ENCODE measurements at places on chromosomes 7 and 10. TPM values are rescaled to one million over a fixed set of nuclear protein-coding genes. Genes with fewer than 3 reads are reported as not detected.

DNA sequence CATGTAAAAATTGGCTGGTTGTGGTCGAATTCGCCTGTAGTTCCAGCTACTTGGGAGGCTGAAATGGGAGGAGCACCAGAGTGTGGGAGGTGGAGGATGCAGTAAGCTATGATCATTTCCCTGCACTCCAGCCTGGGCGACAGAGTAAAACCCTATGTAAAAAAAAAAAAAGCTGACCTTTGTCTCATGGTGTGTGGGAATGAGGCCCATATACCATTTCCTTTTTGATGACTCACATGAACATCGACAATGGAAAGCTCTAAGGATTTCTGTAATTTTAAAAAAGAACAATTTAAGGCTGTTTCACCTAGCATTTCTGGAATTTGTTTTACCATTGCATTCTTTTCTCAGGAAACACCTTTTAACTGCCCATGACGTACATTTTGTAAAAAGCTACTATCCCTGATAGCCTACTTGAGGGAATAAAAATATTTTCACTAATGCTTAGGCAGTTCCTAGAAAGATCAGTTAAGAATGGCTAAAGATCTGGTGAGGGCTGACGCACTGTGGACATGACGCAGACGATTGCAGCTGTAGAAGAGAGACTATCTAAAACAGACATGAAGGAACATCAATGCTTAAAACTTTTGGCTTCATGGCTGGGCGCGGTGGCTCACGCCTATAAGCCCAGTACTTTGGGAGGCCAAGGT is 400.6 kb upstream of the IGFBP3 start:
- no peaks in the 10 kb centered on the region for H3K27me3 ChIP-seq
- no peaks in the 10 kb centered on the region for H3K36me3 ChIP-seq
- peak; percentile 46 for DNase-seq
- H3K4me3 ChIP-seq: no peak overlapping the region

DNA sequence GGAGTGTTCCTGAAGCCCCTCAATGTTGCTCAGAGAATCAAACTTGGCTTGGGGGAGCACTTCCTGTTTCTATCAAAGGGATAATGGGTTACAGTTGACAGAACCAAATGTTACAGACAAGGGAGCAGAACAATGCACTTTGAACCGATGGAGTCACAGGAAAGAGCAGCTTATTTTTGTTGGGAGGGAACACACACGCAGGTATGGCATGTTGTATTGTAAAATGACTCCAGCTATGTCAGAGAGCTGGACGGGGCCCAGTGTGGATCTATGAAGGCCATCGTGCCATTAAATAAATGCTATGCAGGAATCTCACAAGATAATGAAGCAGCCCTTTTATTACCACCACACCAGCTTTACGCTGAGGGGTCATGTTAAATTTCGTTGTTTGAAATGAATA is 35.1 kb downstream of the RHOBTB1 start:
- DNase-seq: no peak
- no peaks in the 10 kb centered on the region for H3K4me1 ChIP-seq
- H3K4me3 ChIP-seq: no peak overlapping the region
- no peaks in the 10 kb centered on the region for H3K36me3 ChIP-seq
- no peaks in the 10 kb centered on the region for H3K27me3 ChIP-seq

GRCh38 chr10:73742454-73742734 is 1.8 kb upstream of the SEC24C start:
- H3K27ac ChIP-seq: peak overlapping the region; percentile 97
- no peak overlapping the region for H3K4me3 ChIP-seq
- H3K27me3 ChIP-seq: no peaks in the 10 kb centered on the region
- no peak for DNase-seq
- peaks cover 19% of the 10 kb centered on the region for H3K4me1 ChIP-seq

DNA sequence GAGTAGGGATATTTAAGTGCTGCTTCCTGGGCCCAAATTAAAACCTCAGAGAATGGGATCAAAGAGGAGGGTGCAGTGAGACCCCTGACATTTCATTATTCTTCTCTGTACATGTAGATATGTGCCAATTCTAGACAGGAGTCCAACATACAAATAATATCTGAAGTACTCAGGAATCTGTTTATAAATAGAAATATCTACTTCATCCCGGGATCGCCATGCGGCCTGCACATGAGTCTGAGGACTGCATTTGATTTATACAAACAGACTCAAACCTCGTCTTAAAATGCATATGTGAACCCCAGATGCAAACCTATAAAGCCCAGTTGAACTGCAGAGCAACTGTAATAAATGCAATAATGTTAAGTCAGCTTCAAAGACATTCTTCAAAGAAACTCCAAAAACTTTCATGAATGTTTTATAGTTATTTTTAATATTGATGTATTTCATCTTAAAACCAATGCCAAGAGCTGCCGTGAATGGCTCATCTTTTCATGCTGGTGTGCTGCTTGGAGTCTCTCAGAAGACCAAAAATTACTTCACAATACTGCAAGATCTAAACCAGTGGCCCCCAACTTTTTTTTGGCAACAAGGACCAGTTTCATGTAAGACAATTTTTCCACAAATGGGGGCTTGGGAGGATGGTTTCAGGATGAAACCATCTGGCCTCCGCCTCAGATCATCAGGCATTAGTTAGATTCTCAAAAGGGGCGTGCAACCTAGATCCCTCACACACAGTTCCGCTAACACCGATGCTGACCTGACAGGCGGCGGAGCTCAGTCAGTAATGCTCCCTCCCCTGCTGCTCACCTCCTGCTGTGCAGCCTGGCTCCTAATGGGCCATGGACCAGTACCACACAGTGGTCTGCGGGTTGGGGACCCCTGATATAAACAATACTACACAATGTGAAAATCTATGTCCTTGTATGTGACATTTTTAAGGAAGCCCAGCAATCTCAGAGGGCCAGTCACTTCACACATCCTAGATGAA is 166.9 kb downstream of the PARD3 start:
- no peaks in the 10 kb centered on the region for H3K27me3 ChIP-seq
- no peak for DNase-seq
- peaks cover 6% of the 10 kb centered on the region for H3K4me1 ChIP-seq

- H3K36me3 ChIP-seq: no peaks in the 10 kb centered on the region
- no peaks in the 10 kb centered on the region for H3K27me3 ChIP-seq
- DNase-seq: no peak
- H3K4me1 ChIP-seq: no peaks in the 10 kb centered on the region
Observed at GRCh38 chr10:115774721-115775120, 498.3 kb downstream of the GFRA1 start.

GRCh38 chr7:151503902-151504714 is 15.6 kb downstream of the RHEB start:
- no peak overlapping the region for H3K4me3 ChIP-seq
- peak; percentile 44 for DNase-seq
- no peaks in the 10 kb centered on the region for H3K36me3 ChIP-seq
- no peak overlapping the region for H3K27ac ChIP-seq

DNA sequence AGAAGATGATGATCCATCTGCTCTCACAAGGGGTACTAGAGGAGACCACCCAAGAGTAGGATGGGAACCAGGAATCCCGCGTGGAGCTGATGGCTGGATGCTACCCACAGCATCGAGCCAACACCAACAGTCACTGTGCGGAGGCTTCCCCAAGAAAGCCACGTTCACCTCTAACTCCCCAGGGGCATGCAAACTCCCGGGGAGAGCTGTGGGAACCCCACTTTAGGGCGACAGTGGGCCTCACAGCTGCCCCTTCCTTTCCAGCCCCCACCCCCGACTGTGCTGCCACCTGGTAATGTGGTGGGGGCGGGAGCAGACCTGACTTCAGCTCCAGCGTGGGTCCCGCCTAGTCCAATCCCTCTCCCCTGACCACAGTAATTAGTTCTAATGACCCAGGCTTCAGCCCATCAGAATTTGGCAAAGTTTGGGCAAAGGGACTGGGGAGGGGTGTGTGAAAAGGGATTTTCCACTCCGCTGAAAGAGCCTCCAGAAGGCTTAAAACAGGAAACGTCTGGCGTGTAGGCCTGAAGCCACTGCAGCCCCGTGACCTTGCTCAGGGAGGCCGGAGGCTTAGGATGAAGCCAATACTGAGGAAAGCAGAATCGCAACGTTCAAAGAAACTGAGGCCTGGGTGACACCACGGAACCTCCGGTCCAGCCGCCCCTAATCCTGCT is 20.3 kb downstream of the ASB13 start:
- H3K4me1 ChIP-seq: peaks cover 25% of the 10 kb centered on the region
- DNase-seq: peak; percentile 4
- peak overlapping the region; percentile 66 for H3K27ac ChIP-seq
- no peak overlapping the region for H3K4me3 ChIP-seq
- no peaks in the 10 kb centered on the region for H3K36me3 ChIP-seq

DNA sequence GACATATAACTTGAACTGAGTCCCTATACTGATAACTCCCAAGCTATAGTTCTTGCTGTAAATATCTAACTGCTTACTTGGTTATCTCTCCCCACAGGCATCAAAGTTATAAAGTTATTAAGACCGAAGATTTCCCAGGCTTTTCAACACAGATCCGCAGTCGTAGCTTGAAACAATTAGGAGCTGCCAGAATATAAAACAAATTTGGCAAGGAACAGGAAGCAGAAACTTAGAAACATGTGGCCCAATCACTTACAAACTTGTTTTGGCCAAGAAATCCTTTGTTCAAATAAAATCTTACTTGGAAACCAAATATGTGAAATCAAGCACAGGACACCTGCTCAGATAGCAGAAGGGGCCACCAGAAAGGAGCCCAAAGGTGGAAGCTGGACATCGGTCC is 9.0 kb downstream of the SLC16A12 start:
- DNase-seq: no peak
- H3K4me1 ChIP-seq: no peaks in the 10 kb centered on the region
- H3K27me3 ChIP-seq: peaks cover under 1% of the 10 kb centered on the region
- H3K4me3 ChIP-seq: no peak overlapping the region

- H3K27me3 ChIP-seq: no peaks in the 10 kb centered on the region
- H3K36me3 ChIP-seq: no peaks in the 10 kb centered on the region
- no peak overlapping the region for H3K27ac ChIP-seq
- no peak overlapping the region for H3K4me3 ChIP-seq
Observed at GRCh38 chr7:47624689-47625088, 42.8 kb upstream of the TNS3 start.

DNA sequence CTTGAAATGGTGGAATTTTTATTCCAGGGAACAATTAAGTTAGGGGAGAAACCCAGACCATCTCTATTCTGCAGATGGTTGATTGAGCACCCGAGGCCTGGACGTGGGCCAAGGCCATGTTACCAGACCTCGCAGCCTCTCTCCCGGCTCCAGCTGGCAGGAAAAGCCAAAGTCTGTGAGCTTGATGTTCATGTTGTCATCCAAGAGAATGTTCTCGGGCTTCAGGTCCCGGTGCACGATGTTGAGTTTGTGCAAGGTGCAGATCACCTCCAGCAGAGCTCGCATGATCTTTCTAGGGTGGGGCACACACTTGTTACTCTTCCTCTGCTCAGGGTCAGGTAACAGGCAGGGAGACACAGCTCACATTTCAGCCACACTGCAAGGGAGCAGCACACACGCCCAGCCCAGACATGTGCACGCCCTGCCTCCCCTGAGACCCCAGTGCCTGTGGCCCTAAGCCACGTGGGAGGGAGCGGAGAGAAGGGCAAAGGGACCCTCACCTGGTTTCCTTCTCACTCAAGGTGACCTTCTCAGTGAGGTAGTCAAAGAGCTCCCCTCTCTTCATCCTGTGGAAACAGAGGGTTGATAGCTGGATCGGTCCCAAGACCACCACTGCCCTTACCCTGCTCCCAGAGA is 9.5 kb downstream of the PHKG1 start:
- H3K4me3 ChIP-seq: no peak overlapping the region
- no peaks in the 10 kb centered on the region for H3K4me1 ChIP-seq
- DNase-seq: no peak
- no peaks in the 10 kb centered on the region for H3K27me3 ChIP-seq

- no peak overlapping the region for H3K27ac ChIP-seq
- no peaks in the 10 kb centered on the region for H3K27me3 ChIP-seq
- H3K4me1 ChIP-seq: peaks cover 13% of the 10 kb centered on the region
- H3K4me3 ChIP-seq: no peak overlapping the region
Observed at GRCh38 chr10:113965077-113965476, 78.6 kb upstream of the ADRB1 start.

DNA sequence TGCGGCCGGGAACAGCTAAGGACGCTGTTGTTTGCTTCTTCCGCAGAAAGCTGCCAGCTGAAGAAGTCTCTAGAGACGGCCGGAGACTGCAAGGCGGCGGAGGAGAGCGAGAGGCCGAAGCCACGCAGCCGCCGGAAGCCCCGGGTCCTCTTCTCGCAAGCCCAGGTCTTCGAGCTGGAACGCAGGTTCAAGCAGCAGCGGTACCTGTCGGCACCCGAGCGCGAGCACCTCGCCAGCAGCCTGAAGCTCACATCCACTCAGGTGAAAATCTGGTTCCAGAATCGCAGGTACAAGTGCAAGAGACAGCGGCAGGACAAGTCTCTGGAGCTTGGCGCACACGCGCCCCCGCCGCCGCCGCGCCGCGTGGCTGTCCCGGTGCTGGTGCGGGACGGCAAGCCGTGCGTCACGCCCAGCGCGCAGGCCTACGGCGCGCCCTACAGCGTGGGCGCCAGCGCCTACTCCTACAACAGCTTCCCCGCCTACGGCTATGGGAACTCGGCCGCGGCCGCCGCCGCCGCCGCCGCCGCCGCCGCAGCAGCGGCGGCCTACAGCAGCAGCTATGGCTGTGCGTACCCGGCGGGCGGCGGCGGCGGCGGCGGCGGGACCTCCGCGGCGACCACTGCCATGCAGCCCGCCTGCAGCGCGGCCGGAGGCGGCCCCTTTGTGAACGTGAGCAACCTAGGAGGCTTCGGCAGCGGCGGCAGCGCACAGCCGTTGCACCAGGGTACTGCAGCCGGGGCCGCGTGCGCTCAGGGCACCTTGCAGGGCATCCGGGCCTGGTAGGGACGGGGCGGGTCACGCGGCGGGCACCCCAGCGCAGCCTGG is 2.4 kb downstream of the NKX2-3 start:
- peak; percentile 71 for DNase-seq
- H3K36me3 ChIP-seq: no peaks in the 10 kb centered on the region

- H3K4me3 ChIP-seq: no peak overlapping the region
- H3K36me3 ChIP-seq: no peaks in the 10 kb centered on the region
- H3K27ac ChIP-seq: peak overlapping the region; percentile 22
Observed at GRCh38 chr10:57919864-57920263, 347.8 kb downstream of the IPMK start.

Gene TBC1D12
- 26.1 TPM for total RNA-seq

Gene WEE2
- 3.6 TPM for total RNA-seq

Gene MKX
- total RNA-seq: 0.90 TPM

Gene PHKG1
- not detected for total RNA-seq

Gene DDC
- total RNA-seq: 56.1 TPM

Gene PKD1L1
- total RNA-seq: 0.07 TPM

Gene COL26A1
- total RNA-seq: 11.6 TPM

Gene ZP3
- not detected for total RNA-seq

Gene AMZ1
- total RNA-seq: not detected

Gene PIP
- total RNA-seq: not detected

Gene GPR22
- total RNA-seq: 0.08 TPM

Gene COA1
- 60.5 TPM for total RNA-seq

Gene EBLN1
- not detected for total RNA-seq
